Fibroblast of pulmonary artery (primary cell): ENCODE measurements at places on chromosomes 11 and 22.

- DNase-seq: no peak
These were observed 2.5 kb downstream of the PLAAT2 start for GRCh38 chr11:63560506-63561180.

GRCh38 chr11:77152846-77153245 is 24.8 kb downstream of the MYO7A start:
- DNase-seq: peak; percentile 35

DNA sequence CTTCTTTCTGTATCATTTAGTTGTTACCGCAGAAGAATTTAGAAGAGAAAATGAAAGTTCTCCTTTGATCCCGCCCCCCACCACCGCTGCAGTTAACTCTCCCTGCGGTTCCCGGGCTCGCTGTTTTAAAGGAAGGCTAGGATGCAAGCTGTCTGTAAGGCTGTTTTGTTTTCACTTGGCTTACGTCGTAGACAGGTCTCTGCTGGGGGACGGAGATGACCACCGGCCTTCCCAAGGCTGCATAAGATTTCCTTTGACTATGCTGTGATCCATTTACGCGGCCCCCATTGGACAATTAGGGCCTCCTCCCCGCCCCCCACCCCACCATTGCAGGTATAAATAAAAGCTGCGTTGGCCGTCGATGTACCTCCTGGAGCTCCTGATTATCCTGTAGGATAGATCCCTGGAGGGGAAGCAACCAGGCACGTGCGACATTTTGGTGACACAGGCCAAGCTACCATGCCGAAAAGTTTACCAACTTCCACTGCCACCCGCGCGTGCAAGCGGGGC is 1.4 kb upstream of the CPT1A start:
- peak; percentile 45 for DNase-seq

GRCh38 chr22:24337894-24338645 is 67.4 kb downstream of the SPECC1L start:
- DNase-seq: no peak

- peak; percentile 39 for DNase-seq
These were observed 352.9 kb upstream of the DDI1 start for GRCh38 chr11:103683576-103683975.

GRCh38 chr22:24588757-24589481 is 4.0 kb downstream of the LRRC75B start:
- DNase-seq: no peak
